Neural crest cell (in vitro differentiated cells): ENCODE measurements at places on chromosomes 3 and 15.

- no peak for DNase-seq
Observed at GRCh38 chr3:193333229-193333628, 45.3 kb downstream of the ATP13A5 start.

DNA sequence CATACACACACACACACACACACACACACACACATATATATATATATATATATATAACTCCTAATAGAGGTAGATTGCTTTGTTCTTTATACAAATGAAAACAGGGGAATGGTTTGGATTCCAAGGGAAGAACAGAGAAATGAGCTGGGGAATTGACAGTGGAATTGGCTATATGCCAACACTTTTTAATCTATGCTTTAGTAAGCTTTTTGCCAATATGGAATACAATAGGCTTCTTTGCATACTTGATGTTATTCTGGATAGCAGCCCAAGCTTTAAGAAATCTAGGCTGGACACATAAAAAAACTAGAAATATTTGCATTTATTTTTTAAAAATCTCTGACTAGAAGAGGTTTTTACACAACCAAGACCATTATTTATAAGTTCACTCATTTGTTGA is 334.2 kb upstream of the MDFIC2 start:
- DNase-seq: no peak

GRCh38 chr3:112124907-112125607 is 8.0 kb downstream of the GCSAM start:
- DNase-seq: no peak

- no peak for DNase-seq
Observed at GRCh38 chr3:128775906-128776542, 50.0 kb downstream of the RAB7A start.

DNA sequence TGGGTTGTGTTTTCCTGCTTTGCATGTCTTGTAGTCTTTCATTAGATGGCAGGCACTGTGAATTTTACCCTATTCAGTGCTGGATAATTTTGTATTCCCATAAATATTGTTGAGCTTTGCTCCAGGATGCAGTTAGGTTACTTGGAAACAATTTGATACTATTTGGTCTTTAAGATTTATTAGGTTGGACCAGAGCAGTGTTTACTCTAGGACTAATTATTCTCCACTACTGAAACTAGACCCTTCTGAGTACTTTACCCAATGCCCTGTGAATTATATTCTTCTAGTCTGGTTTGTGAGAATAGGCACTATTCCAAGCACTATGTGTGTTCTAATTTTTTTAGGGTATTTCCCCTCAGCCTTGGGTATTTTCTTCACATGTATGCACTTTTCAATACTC is 37.8 kb upstream of the TASOR start:
- no peak for DNase-seq

DNA sequence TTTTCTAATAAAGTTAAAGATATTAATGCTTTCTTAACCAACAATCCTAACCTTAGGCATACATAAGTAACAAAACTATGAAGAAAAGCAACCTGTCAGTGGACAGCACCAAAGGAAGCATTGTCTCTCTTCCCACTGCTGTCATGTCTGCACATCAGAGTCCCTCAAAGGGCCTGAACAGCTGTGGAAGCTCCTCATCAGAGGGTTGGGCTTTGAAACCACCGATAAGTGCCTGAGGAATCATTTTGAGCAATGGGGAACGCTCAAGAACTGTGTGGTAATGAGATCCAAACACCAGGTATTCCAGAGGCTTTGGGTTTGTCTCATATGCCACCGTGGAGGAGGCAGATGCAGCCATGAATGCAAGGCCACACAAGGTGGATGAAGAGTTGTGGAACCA is 182.5 kb downstream of the FMN1 start:
- no peak for DNase-seq

DNA sequence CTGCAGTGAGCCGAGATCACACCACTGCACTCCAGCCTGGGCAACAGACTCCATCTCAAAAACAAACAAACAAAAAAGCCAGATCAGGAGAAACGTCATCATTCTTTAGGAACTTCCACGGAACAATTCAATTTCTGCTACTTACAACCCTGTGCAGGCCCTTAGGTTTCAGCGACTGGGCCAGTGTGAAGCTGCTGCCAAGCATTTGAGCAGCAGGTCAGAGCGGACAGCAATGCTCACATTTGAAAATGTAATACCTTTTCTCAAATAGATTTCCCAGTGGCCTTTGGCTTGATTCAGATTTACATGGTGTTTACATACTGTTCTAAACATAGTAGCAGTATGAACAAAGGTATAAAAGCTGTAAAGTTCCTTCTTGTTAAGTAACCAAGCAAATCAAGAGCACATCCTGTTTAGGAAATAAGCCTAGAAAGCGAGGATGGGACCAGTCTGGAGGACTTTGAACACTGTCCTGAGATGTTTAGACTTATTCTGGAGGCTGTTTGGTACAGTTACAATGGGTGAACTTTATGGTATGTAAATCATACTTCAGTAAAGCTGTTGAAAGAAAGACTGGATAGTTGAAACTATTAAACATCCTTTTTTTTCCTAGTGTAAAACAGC is 141.2 kb downstream of the HCN4 start:
- DNase-seq: no peak

GRCh38 chr15:94131875-94132274 is 99.5 kb upstream of the MCTP2 start:
- no peak for DNase-seq

GRCh38 chr15:90667073-90667754 is 49.9 kb upstream of the BLM start:
- no peak for DNase-seq

DNA sequence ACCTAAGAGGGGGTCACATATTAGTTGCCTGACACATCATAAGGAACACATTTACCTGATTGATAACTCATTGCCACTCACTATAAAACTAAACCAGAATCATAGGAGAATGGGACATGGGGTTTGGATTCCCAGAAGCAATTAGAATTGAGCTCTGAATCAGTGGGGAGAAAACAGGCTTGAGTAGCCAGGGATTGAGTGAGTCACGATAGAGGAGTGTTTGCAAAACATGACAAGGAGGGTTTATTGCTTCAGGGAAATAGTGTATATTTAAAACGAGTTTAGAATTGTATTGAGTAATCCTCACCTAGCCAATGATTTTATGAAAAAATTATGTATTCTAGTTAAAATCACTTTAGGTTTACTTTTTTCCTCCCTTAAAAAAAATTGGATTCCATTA is 101.1 kb upstream of the THRB start:
- DNase-seq: no peak

DNA sequence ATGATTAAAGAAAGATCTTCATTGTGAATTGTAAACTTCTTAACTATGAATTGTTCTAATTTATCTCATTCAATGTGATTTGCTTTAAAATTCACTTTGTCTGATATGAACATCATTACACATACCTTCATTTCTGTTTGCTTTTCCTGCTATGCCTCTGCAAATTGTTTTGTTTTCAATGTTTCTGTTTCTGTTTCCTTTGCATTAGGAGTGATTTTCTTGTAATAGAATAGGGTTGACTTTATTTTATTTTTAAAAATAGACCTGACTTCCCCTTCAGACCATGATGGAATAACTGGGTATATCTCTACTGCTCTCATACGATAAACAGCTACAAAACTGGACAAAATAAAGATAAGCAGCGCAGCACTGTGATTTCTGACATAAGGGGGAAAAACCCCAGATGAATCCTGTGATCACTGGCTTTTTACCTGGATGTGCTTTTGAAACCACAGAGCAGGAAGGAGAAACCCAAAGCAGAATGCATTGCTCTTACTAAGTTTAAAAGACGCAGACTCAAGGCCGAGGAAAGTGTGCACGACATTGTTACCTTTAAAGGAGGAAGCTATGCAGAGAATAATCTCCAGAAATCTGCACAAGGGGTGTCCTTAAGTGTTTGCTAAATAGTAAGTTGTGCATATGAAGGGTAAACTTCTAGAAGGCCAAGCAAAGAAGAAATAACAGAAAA is 420.2 kb downstream of the TBC1D5 start:
- no peak for DNase-seq

DNA sequence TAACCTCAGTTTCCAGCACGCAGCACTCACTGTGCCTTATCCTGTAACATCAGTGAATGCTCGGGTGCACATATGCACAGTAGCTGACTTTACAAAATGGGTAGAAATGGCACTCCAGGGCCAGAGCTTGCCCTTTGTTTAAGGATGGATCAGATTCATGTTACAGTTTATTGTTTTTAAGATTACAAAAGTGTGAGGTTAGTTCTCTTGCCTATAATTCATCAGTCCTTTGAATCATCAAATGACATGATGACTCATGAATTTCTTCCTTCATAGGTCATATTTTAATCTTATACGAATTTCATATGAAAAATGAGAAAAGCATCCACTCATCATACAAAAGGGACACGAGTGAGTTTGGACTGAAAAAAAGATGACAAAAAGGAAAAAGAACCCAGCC is 545.3 kb downstream of the GBE1 start:
- DNase-seq: no peak
